Caki2 (cell line): ENCODE measurements at places on chromosomes 11 and 22.

- DNase-seq = peak; percentile 37
These were observed 222.0 kb downstream of the DBX1 start for GRCh38 chr11:19938169-19938856.

GRCh38 chr11:43197379-43197778 lies 114.4 kb upstream of the API5 start:
- DNase-seq = no peak

DNA sequence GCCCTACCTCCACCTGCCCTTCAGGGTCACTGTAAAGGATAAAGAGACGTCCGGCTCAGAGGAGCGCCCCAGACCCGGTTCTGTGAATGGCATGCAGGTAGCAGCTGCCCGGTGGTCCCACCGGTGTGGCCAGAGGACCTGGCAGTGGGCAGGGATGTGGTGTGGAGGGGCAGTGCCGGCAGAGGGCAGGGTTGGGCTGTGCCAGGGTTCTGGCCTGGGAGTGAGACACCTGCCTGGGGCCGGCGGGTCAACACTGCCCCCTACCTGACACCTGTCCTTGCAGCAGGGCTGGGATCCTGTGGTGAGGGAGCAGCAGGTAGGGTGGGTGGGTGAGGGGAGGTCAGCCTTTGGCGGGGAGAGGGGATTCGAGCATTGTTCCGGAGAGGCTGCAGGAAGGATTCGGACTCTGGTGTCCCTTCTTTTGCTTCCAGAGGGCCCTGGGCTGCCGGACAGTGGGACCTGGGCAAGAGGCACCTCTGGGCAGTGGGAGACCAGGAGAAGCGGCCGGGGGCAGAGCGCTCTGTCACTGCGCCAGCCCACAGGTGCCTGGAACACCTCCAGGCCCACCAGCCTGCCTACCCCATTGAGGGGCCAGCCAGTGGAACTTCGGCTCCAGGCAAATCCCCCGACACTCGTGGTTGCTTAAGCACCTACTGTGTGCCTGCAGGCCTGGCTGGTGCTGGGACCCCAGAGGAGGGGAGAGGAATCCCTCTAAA lies 1.6 kb upstream of the PHLDA2 start:
- DNase-seq = peak; percentile 77

DNA sequence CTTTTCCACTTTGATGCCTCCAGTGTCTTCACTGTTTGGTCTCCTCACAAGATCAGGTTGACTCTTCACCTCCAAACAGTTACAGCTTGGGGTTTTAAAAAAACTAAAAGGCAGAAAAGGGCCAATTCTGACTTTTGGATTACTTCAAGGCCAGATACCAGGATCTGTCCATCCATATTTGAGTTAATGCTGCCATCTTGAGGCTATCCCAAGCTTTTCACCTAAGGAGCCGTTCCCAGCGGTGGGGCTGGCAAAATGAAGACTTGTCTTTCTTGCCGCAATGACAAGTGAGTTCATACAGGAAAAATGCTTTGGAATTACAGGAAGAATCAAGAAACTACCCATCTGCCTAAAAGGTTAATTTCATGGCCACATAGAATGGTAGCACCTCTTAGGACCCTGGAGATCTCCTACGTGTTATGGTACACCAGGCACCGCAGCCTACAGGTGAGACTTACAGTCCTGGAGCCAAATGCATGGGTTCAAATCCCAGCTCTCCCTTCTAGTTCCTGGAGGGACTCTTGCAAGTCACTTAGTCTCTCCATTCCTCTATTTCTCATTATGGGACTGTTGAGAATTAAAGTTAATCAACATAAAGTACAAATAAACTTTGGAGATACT lies 6.0 kb upstream of the OR5B21 start:
- DNase-seq = peak; percentile 30

DNA sequence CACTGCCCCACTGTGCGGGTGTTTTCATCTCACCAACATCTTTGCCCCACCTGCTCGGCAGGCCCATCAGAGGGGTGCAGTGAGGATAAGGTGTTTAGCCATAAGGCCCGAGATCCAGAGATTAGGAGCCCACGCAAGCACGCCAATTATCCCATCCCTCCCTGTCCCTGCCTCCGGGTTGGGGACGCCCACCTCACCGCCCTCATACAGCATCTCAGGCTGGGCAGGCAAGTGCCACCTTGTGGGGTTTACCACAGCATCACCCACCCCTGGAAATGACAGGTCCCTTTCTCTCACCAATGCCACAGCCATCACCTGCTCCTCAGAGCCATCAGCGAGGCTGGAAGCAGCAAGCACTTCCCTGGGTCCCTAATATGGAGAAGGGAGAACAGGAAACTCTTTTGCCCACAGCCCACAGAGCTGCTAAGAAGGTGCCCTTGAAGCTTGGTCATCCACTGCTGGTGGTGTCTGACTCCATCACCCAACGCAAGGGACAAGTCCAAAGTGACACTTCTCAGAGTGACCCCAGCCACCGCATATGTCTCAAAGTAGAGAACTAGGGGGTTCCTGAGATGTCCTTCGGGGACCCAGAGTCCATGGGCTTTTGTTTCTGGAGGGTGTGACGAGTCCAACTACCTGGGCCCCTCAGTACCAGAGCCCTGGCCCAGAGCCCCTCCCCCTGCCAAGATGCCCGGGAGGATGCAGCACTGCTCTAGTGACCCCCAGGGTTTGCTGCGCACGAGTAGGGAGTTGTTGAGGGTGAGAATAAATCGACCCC lies 15.8 kb downstream of the VPS37C start:
- no peak for DNase-seq

DNA sequence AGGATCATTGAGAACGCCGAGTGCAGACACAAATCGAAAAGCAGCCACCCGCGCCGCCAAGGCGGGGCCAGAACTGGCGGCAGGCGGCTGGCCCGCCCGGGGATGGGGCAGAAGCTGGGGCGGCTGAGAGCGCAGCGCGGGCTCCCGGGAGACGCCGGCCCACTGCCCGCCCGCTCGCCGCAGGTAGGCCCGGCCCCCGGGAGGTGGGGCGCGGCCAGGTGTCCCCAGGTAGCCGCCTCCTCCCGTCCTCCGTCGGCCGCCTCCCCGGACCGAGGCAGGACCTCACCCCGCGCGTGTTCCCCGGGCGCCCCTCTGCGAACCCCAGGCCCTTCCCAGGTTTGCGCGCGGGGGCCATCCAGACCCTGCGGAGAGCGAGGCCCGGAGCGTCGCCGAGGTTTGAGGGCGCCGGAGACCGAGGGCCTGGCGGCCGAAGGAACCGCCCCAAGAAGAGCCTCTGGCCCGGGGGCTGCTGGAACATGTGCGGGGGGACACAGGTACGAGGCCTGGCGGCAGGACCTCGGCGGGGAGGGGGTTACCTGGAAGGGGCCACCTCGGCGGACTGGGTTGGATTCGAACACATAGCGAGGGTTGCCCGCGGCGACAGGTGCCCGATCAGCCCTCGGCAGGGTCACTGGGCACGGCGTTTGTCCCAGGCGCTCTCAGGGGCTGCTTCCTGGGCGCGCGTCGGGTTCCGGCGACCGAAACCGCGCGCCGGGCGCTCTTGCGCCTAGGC lies at the start of gene PRRG4:
Gene PRRG4 (plus strand): TSS at position 248 of the 733 bp plus-strand sequence. CDS start 603 bp downstream, outside the sequence.
- DNase-seq = peak; percentile 42

DNA sequence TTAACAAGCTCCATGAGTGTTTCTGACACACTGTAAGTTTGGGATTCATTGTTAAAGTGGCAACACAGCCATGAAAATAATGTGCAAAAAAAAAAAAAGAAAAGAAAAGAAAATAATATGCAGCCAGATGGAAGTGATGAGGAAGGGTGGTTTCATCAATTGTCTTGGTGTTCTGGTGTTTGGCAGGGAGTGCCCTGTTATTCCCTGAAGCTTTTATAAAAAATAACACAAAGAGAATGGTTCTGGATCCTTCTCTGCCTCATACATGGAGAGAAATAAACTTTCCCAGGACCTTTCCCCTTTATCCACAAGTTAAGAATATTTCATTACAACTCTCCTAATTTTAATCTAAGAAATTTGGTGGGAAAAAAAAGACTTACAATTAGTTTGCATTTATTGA lies 16.7 kb downstream of the AMOTL1 start:
- DNase-seq = no peak

GRCh38 chr22:28942801-28943500 lies 59.6 kb downstream of the ZNRF3 start:
- no peak for DNase-seq

DNA sequence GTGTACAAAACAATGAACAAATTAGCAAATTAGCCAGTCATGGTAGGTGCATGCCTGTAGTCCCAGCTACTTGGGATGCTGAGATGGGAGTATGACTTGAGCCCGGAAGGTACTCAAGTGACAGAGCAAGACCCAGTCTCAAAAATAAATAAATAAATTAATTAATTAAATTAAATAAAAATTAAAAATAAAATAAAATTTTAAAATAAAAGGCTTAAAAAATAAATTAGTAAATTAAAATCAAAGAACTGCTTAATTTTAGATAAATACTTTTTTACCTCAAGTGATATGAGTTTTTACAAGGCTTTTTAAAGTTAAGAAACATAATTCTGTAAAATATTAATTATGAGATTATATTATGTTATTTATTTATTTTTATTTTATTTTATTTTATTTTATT lies 50.9 kb upstream of the TSPAN18 start:
- no peak for DNase-seq

- no peak for DNase-seq
These were observed 268.4 kb downstream of the ETS1 start for GRCh38 chr11:128318856-128319474.

- no peak for DNase-seq
These were observed 17.7 kb upstream of the ZBED5 start for GRCh38 chr11:10875430-10876021.

DNA sequence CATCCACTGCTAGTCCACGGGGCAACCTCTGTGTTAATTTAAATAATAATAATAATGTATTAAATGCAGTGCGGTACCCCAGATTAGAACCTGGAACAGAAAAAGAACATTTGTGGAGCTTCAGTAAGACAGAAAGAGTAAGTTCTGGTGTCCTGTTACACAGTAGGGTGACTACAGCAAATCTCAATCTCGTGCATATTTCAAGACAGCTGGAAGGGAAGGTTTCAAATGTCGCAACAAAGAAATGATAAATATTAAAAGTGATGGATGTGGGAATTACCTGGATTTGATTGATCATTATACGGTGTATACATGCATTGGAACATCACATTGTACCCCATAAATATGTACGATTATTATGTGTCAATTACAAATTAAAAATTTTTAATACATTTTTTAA lies 1.7 kb upstream of the RAC2 start:
- no peak for DNase-seq

- no peak for DNase-seq
These were observed 2.4 kb upstream of the CECR2 start for GRCh38 chr22:17366830-17367229.

GRCh38 chr22:19098157-19098556 lies 24.1 kb downstream of the DGCR2 start:
- no peak for DNase-seq

- DNase-seq = no peak
These were observed 145.0 kb upstream of the GRK3 start for GRCh38 chr22:25419247-25420113.

DNA sequence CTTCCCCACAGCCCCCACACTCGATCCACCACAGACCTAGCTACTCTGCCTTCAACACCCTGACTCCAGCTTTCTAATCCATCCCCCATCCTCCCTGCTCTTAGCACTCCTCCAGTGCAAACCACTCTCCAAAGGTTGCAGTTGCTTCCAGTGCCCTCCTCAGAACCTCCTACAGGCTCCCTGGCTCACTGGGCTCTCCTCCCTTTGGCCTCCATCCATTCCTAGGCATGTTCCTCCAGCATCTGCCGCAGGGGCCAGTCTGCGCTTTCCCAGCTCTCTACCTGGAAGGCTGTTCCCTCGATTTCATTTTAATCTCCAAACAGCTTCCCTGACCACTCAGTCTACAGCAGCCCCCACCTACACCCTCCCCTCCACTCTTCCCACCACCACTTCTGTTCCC lies 133.8 kb downstream of the SPATA19 start:
- no peak for DNase-seq

GRCh38 chr22:30514252-30514651 lies 8.8 kb upstream of the SEC14L4 start:
- no peak for DNase-seq

DNA sequence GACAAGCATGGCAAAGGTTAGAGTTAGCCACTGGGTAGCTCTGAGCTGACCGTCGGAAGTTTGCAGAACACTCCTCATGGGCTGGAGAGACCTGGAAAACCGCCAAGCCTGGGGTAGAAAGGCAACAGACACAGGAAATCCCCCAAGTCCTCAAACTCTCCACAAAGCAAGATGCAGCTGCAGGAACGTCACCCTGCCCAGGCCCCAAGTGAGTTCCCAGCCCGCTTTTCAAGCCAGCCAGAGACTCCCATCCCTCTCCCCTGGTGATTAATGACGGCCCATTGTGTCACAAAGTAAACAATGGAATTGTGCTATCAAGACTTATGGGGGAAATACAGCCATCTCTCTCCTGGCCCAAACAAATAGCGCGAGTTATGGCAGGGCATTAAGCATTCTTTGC lies 633.0 kb downstream of the TBC1D22A start:
- peak; percentile 30 for DNase-seq

GRCh38 chr11:102760344-102761035 lies 19.9 kb downstream of the MMP10 start:
- DNase-seq = peak; percentile 18

DNA sequence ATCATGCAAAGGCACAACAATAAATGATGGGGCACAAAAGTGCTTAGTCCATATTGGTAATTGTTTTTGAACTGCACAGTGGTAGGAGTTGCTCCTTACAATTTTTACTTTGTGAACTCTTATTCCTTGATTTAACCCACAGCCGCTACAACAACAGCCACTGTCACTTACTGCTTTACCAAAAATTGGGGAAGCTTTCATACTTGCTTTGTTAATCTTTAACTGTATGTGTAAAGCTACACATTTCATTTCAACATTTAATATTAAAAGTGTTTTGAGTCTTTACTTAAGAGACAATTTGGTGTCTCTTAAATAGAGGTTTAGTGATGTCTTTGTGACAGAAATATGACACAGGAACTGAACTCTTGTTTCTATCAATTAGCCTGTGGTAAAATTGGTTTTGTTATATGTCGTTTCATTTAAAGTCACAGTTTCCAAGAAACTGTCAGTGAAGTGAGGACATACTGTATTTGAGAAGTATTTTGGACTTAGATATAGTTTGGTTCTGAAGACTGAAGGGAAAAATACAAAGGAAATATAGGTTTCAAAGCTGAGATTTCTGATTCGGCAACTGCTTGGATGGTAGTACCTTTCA lies 6.5 kb upstream of the IL18BP start:
- DNase-seq = no peak

DNA sequence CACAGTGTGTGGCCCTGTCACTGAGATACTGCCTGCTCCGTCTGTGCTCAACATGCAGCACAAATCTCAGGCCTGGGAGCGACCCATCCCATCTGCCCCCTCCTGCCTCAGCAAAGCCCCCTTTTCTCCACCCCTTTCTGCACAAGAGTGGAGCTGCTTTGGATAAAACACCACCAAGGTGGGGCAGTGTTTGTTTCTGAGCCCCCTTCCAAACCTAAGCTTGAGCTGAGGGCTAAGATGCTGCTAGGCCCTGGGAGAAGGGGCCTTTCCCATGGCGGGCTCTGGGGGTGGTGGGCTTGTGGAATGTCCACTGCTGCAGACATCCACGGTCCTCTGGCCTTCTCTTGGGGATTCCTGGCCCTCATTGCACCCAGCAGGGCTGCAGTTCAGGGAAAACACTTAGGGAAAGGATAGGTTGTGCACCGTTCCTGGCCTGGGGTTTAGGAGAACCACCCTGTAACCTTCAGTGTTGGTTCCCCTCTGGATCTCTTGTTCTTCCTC lies 594.1 kb downstream of the TBC1D22A start:
- no peak for DNase-seq
